ENCODE measurements at places on chromosomes 7 and 10.

GRCh38 chr10:16828701-16829175, 11.5 kb upstream of the RSU1 start:
- DNase-seq: no peak

DNA sequence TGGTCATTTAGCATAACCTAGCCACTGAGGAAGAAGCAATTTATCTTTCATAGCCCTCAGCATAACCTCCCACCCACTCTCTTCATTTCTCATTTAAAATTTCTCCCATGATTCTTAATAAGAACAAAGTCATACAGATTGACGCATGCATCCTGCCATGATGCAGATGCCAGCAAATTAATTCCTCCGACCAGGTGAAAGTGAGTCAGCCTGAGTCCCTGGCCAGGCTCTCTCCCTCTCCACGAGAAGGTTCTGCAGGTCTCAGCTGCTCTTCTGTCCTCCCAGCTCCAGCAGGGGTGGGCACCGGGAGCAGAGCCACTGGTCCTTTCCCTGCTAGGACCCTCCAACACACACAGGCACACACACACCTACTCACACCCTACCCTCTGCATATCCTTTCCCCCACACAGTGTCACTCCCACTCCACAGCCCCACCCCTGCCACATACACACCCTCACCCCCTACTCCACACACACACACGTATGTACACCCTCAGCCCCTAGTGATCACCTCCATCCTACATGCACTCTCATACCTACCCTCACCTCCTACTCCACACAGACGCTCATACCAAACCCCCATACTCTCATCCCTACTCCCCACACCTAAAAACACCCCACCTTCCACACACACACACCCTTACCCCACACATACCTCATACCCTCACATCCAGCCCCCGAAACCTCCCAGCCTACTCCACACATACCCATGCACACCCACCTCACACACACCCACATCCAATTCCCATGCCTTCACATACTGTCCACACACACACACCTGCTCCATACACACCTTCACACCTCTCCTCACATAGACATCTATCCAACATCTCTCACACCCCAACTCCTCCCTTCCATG, 78.0 kb downstream of the FAM13C start:
- no peak for DNase-seq

- DNase-seq: no peak
These were observed 54.1 kb upstream of the MET start for GRCh38 chr7:116617878-116618277.

GRCh38 chr10:70558871-70559810, 43.4 kb downstream of the PRF1 start:
- DNase-seq: no peak

GRCh38 chr7:139252451-139252850, 21.4 kb downstream of the UBN2 start:
- no peak for DNase-seq

DNA sequence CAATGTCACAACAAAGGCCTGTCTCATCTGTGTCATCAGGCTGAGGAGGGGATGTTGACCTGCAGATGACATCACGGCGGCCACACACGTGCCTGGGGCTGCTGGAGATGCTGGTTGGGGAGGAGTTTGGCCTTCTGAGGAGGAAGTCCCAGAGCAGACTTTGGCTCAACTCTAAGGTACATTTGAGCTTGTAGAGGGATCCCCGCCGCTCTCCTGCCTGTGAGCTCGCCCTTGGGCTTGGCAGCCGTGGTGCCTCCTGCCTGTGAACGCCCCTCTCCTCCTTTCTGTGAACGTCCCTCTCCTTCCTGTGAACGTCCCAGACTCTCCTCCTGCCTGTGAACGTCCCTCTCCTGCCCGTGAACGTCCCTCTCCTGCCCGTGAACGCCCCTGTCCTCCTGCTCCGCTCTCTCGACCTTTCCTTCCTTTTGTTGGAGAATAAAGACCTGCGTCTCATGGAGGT, 176.4 kb downstream of the DNAJB6 start:
- DNase-seq: no peak
